NCI-H1417 (cell line): ENCODE measurements at places on chromosomes 16 and 17.

- DNase-seq = no peak
Measured at GRCh38 chr17:57284984-57285646, 28.8 kb downstream of the MSI2 start.

DNA sequence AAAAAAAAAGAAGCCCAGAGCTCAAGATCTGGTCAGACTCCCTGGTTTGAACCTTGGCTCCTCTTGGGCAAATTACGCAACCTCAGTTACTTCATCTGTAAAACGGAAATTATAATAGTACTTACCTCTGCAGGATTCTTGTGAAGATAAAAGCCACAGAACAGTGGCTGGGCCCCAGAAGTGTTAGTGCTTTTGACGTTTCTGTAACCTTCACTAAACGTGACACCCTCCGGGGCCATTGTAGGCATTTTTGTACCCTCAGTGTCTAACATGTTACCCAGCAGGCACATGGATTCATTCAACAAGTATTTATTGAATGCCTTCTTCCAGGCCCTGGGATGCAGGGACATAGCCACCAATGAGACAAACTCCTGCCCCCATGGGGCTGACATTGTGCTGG, 58.0 kb downstream of the PITPNC1 start:
- no peak for DNase-seq

- DNase-seq = peak; percentile 87
Measured at GRCh38 chr17:47229535-47230443, 20.6 kb downstream of the MYL4 start.

- no peak for DNase-seq
Measured at GRCh38 chr17:51778842-51779241, 379.7 kb downstream of the CA10 start.

DNA sequence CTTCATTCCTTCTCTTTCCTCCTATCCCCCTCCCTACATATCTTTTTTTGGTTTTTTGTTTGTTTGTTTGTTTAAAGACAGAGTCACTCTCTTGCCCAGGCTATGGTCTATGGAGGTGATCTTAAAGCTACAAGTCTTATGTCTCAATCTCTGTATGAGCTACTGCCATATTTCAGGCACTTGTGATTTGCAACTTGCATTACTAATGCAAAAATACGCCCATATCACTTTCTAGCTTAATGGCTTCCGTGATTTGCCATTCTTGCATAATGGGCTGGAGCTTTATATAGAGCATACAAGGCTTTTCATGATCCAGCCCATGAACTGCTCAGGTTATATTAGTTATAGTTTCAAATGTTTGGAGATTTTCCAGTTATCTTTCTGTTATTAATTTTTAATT, 7.5 kb downstream of the CFAP97D1 start:
- DNase-seq = no peak

DNA sequence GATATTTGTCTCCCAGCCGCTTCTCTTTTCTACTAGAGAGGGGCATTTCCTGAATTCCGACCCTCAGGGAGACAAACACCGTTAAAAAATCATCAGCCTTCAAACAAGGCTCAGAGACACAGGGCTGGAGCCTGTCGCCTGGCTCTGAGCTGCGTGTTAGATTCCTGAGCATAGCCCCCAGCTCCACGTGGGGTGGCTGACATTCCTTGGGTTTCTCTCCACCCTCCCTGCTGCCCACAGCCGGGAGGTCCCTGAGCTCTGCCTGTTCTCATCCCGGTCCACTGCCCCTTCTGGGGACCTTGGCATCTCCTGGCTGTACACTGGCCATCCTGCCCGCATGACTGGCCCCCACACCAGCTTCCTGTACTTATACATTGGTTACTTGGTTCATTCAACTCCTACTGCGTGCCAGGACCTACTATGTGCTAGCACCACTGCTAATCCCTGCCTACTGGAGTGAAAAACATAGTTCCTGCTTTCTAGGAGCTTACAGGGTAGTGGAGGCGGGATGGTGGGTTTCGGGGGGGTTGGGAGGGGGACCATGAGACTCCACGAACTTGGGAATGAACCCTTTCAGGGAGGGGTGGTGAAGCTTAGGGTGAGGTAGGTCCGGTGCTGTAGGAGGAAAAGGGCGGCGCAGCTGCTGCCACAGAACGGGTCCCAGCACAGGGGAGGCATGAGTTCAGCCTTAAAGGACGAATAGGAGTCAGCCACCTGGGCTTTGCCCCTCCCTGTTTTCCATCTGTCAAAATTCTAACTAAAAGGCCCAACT, 52.1 kb upstream of the TMEM132E start:
- DNase-seq = no peak

DNA sequence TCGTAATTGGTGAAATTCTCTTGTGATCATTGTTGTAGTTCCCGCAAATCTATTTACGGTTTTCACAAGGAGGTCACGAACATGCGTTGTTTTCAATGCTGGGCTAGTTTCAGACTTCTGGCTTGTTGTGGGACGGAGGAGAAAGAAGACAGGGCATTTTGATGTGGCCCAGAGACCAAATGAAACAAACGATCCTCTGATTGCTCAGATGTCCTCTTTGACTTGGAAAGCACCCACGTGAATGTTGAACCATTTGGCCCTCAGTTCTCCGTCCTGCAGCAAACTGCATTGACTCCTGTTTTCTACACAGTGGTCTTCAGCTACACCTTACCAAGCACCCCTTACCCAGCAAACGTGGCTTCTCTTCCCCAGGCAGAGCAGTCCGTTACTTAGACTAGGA, 391.0 kb downstream of the WWOX start:
- DNase-seq = no peak
